ENCODE measurements at places on chromosomes 1 and 21. TPM values are rescaled to one million over a fixed set of nuclear protein-coding genes. Genes with fewer than 3 reads are reported as not detected.

Gene CDA
- total RNA-seq: not detected

Gene HSD11B1
- total RNA-seq: not detected

Gene IGSF5
- not detected for total RNA-seq

Gene CRP
- not detected for total RNA-seq

Gene IGFN1
- not detected for total RNA-seq

Gene AIM2
- 17.3 TPM for total RNA-seq

Gene OR2T33
- total RNA-seq: not detected

Gene TRABD2B
- not detected for total RNA-seq

Gene HES3
- not detected for total RNA-seq

Gene ACTRT2
- not detected for total RNA-seq

Gene AQP10
- total RNA-seq: not detected

Gene NUDT4B
- not detected for total RNA-seq

Gene FCMR
- 37.2 TPM for total RNA-seq

Gene RIIAD1
- not detected for total RNA-seq

Gene TRPM2
- total RNA-seq: 21.2 TPM

Gene SELENBP1
- not detected for total RNA-seq

Gene ZMPSTE24
- total RNA-seq: 41.1 TPM

Gene HPDL
- total RNA-seq: 23.4 TPM

Gene IFNLR1
- 6.8 TPM for total RNA-seq

Gene NPL
- 10.1 TPM for total RNA-seq

Gene ERI3
- total RNA-seq: 30.4 TPM

Gene IL10
- not detected for total RNA-seq

Gene DNASE2B
- not detected for total RNA-seq

Gene LCE3D
- total RNA-seq: not detected

Gene KIF26B
- total RNA-seq: not detected

Gene IFI44
- total RNA-seq: 155 TPM

Gene GUK1
- total RNA-seq: 262 TPM

Gene PAX7
- total RNA-seq: not detected

Gene PTGER3
- 0.80 TPM for total RNA-seq

Gene FAM177B
- 0.19 TPM for total RNA-seq

Gene HSPA6
- total RNA-seq: 0.47 TPM

Gene MXRA8
- total RNA-seq: 0.61 TPM

Gene IFFO2
- 12.5 TPM for total RNA-seq

Gene RNF223
- total RNA-seq: not detected

Gene C4BPA
- not detected for total RNA-seq

Gene SLC39A1
- 48.0 TPM for total RNA-seq

Gene CLCNKB
- total RNA-seq: not detected

Gene OR2W3
- total RNA-seq: not detected

Gene TNNI3K
- not detected for total RNA-seq

Gene CELF3
- total RNA-seq: not detected

Gene G0S2
- total RNA-seq: 1.5 TPM

Gene SLC9C2
- not detected for total RNA-seq

Gene TMEM82
- not detected for total RNA-seq

Gene RGS1
- total RNA-seq: 27.1 TPM

Data from activated CD8-positive, alpha-beta memory T cell treated with anti-CD3 and anti-CD28 coated beads, Interleukin-2, amount 10 ng/mL, durations not matched to agents 7 days and 5 days (primary cell).